Activated CD4-positive, alpha-beta T cell treated with anti-CD3 and anti-CD28 coated beads for 4 hours (primary cell): ENCODE measurements at places on chromosomes 16 and 17.

- DNase-seq: no peak
Observed at GRCh38 chr17:56521414-56522141, 71.9 kb upstream of the NOG start.

- no peak for DNase-seq
Observed at GRCh38 chr17:41617698-41618097, 5.1 kb upstream of the KRT16 start.

DNA sequence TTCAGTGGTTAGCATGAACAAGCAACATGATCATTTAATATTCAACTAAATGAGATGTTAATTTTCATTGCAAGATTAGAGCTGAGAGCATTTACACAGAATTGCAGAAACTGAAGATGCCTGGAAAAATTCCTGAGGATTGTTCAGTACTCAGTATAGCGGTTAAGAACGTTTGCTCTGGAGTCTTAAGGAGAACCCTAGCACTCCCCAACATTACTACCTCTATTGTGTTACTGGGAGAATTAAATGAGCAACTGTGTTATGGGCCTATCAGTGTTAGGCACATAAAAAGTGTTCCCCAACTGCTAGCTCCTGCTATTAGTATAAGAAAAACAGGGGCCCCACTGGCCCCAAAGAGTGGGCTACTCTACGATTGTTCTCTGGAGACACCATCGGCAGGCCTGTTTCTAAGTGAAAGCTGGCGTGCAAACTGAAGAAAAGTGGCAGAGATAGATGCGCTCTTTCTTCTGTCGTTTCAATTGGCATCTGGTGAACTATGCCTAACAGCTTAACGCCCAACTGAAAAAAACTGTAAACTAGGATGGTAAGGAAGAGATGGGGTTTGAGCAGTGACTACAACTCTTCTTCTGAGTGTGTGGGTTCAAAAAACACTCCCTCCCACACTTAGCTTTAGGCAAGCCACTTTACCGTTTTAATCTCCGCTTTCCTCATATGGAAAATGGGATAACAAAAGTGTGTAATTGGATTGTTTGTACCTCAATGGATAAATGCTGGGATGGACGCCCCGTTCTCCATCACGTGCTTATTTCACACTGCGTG is 1.3 kb downstream of the CDR2 start:
- DNase-seq: no peak

DNA sequence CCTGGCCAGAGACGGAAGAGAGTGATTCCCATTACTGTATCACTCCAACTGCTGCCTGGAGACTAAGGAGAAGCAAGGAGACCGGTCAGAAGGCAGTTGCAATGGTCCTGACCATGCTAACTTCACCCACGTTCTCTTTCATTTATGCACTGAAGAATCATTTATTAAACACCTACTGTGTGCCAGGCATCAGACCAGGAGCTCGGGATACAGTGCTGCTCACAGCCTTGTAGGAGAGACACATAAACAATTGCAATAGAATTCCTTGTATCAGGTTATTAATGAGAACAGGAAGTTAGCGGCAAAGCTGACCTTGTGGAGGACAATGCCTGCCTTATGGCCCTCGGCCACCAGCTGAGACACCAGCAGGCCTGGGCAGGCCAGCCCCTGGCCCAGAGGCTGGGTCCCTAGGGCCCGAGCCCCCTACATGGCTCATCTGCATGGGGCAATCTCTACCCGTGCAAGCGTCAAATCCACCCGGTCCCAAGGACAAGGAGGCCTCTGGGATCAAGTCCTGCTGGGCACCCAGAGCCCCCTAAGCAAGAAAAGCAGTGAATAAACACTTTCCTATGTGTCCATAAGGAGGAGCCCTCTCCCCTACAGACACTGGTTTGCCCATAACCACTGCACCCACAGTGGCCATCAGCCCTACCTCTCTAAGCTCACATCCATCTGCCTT is 8.6 kb upstream of the ENPP7 start:
- DNase-seq: no peak

- no peak for DNase-seq
Observed at GRCh38 chr16:14098081-14098480, 27.0 kb downstream of the MRTFB start.

DNA sequence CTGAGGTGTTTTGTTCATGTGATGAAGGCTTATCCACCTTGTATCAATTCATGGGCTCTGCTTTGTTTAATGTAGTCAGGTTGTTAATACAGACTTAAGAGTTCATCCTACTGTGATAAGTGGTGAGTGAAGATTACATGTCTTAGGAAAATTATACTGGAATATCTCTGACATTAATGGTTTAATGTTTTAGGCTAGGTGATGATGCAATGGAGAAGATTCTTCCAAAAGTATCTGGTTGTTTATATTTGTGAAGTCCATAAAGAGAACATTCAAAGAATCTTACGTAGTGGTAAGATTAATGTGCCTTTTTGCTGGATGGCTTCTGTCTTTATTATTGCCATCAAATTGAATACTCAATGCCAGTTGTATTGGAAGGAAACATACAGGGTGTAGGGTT is 236.4 kb downstream of the BCAS3 start:
- DNase-seq: no peak

GRCh38 chr16:81560979-81561657 is 116.5 kb downstream of the CMIP start:
- DNase-seq: no peak

DNA sequence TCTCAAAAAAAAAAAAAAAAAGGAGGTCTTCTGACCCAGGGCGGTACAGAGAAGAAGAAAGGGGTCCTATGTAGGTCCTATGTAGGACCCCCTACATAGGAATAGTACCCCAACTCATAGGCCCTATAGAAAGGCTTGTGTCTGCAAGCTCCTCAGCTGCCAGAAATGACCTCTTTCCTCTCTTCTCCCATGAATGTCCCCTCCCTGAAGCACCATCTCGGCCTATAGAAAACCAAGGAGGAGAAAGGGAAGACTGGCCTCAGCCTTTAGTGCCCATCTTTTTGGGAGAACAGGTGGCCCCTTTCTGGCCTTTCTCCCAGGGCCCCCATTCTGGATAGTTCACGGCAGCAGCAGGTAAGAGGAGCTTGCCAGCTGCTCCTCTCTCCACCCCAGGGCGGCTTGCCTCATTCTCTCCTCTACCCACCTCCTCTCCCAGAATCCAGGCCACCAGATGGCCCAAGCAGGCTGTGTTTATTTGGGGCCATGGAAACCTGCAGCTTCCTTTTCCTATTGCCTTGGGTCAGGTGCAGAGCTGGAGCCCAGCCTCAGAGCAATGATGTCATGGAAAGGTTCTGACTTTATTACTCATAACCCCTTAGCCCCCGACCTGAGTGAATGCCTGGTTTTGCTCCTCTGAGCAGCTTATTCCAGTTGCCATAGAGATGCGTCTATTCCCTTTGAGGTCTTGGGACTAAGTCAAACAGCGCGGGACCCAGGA is 1.6 kb upstream of the MRPL58 start:
- DNase-seq: peak; percentile 9

DNA sequence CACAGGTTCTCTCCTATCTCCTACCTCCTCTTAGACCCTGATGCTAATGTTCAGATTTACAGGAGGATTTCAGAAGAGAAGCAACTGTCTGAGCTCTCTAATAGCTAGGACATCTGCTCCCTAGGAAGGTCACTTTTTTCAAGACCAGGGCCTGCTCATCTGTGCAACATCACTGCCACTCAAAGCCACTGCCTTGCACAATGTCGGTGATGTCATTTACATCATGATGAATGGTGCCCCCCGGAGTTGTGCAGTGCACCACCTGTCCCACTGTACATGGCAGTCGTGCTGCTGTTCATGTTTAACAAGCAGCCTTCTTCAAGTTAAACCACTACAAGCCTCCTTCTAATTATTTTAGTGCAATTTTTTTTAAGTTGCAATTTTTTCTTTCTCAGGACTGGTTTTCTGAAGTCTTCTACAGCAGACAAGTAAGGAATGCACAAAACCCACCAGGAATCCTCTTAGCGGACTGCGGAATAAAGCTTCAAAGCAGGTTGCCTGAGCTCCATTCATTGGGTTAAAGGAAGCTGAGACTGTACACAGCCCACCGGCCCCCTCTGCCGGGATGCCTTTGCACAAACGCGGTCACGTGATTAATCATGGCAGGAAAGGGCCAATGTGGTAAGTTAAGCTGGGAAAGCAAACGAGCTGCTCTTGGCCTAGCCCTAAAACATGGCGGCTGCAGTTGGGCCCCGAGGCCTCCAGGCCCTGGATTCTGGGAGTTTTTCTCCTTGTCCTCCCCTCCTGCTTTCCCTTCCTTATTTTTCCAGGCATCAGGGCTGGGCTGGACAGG is 74.1 kb downstream of the MYH11 start:
- DNase-seq: no peak

- no peak for DNase-seq
Observed at GRCh38 chr17:42135664-42136653, 13.4 kb downstream of the HSPB9 start.

DNA sequence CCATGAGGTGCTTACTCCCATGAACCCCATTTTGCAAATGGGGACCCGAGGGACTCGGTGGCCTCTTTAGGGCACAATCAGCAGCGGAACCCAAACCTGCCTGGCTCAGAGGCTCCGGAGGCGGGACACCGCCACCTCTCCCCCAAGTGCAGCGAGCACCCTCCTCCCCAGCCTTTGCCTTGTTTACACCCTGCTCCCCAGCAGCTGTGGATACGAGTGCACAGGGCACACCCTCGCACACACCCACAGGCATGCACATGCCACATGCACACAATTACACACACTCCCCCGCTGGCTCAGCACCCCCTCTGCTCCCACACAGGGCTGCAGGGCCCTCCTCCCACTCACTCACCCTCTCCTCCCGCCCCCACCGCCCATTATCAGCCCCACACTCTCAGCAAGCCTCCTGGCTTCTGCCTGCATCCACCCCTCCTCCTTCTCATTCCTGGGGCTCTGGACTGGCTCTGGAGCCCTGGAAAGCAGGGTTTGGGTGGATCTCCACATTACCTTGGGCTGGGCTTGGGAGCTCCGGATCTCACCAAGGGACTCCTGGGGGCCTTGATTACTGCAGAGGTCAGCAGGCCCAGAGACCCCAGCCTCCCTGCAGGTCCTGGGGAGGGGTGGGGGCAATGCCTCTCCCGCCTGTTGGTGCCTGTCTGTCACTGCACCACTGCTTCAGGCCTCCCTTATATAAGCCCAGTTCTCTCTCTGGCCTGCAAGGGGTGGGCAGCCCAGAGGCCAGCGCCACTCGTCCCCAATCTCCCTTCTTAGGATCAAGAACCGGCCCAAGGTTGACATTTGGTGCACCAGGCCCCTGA is 6.4 kb downstream of the PDK2 start:
- no peak for DNase-seq

DNA sequence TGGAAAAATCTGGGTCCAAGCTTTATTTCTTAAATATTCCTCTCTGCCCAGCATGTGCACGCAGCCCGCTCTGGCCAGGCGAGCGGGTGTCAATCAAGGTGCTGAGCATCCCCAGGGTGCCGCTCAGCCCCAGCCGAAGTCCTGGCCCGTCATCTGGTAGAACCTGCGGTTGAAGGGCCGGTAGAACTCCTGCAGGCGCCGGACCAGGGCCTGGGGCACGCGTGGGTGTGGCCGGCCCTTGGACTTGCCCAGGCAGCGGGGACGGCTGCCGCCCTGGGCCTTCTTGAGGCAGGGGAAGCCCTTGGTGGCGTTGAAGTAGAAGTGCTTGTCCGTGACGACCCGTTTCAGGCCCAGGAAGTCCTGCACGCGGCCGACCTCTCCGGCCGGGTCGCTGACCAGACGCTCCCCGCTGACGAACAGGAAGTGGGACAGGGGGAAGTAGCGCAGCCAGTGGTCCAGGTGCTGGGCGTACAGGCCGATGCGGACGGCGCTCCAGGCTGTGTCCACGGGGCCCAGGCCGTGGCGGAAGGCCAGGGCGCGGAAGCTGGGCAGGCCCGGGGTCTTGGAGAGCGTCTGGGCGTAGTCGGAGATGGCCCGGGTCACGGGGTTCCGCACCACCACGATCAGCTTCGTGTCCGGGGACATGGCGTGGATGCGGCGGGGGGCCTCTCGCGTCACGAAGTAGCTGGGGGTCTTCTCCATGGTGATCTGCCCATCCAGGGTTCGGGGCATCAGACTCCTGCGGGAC is 6.6 kb downstream of the HS3ST6 start:
- DNase-seq: no peak

DNA sequence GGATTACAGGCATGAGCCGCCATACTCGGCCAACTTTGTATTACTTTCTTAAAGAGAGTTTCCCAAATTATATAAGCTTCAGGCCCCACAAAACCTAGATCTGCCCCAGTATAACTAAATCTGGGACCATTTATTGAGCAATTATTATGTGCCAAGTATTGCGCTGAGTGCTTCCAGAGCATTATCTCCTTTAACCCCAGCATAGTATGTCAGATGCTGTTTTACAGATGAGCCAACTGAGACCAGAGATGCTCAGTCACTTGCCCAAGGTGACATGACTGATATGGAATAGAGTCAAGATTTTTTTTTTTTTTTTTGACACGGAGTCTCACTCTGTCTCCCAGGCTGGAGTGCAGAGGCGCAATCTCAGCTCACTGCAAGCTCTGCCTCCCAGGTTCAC is 1.9 kb upstream of the ERBB2 start:
- no peak for DNase-seq

- DNase-seq: no peak
Observed at GRCh38 chr16:55436587-55436986, 42.4 kb upstream of the MMP2 start.

DNA sequence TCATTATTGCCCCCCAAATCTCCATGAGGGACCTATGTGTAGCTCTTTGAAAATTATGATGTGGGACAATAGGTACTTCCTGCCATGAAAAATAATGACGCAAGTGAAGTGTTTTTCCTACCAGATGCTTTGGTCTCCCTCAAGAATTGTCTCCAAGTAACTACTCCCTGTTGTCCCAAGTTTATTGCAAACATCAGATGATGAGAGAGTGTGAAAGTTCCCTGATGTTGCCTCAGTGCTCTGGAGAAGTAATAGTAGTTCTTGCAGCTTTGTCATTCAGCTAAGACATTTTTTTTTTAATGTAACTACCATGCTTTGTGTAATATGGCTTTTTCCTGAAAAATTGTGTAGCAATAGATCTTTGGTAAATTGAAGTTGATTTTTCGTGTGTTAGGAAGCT is 20.1 kb downstream of the LPCAT2 start:
- no peak for DNase-seq

- DNase-seq: no peak
Observed at GRCh38 chr17:42889809-42890208, 10.8 kb upstream of the G6PC1 start.

GRCh38 chr17:15957608-15958307 is 12.8 kb downstream of the ADORA2B start:
- DNase-seq: no peak
